ENCODE measurements at places on chromosomes 1 and 21.
A peak's percentile ranks its signal among the peaks of the same experiment; 100 is the strongest.

DNA sequence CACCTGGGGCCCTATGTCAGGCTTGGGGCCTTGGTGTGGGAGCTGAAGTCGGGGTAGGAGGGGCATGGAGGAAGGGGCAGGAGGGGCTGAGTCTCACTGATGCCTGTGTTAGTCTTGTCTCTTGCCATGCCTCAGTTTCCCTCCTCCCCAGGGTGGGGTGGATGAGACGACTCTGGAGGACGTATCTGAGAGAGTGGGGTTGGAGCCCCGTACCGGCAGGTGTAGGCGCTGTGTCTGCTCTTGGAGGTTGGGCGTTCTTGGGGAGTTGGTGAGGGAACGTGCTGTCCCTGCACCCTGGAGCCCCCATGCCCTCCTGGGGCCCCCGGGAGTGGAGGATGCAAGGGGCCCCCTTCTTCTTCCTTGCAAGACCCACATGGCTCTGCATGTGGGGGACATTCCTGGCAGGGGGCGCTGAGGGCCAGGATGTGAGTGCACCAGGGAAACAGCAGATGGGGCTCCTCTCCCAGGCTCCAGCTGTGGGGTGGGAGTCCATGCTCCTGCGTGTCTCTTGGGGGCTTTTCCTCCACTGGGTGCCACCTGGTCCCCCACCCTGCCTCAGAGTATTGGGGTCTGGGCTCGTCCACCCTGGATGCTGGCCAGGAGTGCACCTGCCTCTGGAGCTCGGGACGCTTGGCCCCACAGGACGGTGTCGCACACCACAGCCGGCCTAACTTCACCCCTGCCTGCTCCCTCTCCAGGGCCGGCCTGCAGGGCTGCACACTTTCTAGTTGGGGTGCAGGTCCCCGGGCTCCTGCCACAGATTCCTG, 1.4 kb upstream of the TNFRSF14 start:
- no peak for DNase-seq

GRCh38 chr1:156706657-156707416, 1.5 kb upstream of the CRABP2 start:
- peak; percentile 85 for DNase-seq

DNA sequence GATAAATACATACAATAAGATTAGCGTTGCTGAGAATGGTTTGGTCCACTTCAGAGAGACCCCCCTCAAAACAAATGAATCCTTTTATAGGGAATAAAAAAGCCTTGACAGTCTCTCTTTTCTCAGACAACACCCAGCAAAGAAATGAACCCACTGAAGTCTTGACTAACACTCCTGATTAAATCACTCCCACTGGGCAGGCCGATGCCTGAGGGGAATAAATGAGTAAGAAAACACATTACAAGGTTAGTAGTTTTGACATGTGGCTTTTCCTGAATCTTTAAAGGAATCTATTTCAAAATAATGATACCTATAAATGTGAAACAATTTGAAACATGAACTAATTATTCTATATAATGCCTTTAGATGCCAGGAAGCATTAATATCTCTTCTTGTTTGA, 146.9 kb upstream of the POGK start:
- DNase-seq = no peak

GRCh38 chr1:12460121-12460520, 157.9 kb downstream of the DHRS3 start:
- no peak for DNase-seq

GRCh38 chr1:42767510-42768000, 506 bp downstream of the C1orf50 start:
- no peak for DNase-seq

DNA sequence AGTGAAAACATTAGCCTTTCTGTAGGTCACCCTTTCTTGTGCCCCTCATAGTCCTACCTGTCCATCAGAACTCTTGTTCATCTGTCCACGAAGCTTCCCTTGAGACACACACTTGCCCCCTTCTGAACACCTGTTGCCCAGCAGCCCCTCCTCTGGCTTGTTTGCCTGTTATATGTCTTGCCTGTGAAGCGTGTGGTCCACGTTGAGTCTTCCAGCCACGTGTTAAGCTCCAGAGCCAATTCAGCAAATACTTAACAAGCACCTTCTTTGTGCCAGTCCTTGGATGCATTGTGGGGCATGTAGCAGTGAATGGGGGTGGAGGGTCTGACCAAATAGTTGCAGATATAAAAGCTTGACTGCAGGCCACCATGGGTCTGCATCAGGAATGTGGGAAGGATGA, 66.6 kb downstream of the MAN1C1 start:
- DNase-seq = no peak

DNA sequence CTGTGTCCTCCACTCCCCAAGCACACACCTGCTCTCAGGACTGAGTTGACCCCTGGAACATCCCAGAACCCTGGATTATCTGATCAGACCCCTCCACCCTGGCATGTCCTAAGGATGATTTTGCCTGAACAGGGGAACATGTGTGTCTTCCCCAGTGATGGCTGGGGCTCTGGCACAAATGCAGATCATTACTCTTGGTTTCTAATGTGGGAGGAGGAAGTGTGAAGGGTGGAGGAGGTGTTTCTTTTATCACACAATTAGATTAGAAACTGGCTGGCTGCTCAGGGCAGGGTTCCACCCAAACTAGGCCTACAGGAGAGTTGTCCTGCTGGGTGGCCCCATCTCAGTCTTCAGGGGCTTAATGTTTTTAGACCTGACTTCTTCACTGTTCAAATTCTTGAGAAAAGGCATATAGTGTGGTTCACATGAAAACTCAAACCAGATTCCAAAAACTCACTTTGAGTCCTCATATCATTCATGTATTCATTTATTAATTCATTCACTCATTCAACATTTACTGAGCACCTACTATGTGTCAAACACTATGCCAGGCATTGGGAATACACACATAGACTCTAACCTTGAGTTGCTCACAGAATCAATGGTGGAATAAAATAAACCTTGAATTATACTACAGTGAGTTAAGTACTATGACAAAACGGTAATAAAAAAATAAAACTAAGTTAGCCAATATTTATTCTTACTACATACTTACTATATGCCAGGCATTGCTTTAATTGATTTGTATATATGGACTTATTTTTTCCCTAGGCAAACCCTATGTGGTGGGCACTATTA, 221.8 kb upstream of the JUN start:
- no peak for DNase-seq

DNA sequence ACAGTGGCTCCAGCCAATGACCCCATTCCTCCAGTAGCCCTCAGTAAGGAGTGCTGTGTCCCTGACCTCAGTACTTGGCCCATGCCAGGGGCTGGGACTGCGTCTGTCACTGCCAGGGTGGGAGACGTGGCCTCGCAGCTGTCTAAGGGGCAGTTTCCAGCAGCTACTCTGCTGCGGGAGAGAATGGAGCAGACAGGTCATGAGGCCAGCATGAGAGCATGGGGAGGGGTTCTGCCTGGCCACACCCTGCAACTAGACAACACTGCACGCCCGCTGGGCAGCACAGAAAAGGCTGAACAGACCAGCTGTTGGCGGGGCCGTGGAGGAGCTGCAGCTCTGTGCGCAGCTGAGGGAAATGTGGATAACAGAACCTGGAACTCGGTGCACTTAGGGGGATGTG, 91.6 kb upstream of the COL6A1 start:
- DNase-seq = no peak
